ENCODE measurements at places on chromosomes 3 and 15.

DNA sequence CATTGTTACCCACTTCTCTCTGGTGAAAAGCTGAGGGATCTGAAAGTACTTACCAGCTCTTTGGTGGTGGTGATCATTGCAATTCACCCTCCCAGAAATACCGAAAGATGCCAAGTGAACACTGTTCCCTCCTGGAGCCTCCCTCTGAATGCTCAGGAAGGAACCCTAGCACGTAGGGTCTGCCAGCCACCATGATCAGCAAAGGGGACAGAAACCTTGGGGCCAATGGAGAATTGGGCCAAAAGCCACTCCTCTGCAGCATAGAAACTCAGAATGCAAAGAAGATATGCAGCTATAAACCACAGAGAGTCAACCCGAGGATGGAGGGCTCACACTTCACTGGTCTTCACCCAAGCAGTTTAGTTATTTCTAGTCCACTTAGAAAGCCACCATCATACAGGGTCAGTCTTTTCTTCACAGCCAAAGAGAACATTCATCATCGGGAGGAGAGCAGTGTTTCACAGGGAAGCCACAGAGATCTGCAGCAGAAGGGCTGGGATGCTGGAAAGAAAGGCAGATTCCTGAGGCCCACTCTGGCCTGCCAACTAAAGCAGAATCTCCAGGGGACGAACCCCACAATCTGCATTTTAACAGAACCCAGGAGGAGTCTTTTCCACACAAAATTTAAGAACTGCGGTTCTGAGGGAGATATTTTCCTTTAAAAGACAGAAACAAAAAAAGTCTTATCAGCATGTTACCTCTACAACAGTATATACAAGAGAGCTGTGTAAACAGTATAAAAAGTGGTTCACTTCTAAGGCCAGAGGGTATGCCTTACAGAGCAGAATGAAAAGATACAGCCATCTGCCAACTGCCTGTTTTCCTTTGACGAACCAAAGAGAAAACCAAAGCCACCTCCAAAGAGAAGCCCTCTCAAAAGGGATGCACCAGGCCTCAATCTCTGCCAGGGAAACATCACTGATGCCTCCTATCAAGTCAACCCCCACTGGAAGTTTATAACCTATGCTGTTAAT is 11.3 kb downstream of the TBC1D2B start:
- no peak for DNase-seq

DNA sequence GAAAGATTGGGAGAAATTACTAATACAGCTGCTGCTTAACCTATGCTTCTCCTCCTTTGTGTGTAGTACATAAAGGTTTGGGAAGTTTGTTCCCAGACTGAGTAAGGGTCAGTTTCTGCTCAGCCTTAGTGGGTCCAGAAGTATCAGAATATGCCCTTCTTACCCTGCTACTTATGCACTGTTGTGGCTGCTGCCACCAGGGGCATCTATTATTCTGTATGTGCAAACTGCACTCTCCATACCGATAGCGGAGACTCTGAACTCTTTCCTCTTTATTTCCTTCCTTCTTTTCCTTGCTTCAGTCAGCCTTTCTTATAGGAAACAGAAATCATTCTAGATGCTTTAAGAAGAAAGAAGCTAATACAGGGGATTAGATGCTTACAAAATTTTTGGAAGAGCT is 4.0 kb downstream of the NEDD4 start:
- DNase-seq: no peak

DNA sequence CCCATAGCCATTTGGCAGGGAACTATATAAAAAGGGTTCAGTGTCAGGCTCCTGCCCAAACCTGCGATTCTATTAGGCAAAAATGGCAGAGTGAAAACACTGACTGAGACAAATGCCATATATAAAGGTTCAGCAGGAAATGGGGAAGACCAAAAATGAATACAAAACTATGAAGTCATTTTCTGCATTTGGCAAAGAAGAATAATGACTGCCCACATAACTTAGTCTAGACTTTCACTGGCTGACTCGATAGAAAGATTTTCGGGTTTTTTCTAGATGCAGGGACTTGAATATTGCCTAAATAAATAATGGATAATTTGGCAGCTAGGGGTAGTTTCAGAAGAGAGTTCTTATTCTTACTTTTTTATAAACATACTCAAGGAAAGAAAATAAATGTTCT is 178.0 kb downstream of the TPRG1 start:
- no peak for DNase-seq

DNA sequence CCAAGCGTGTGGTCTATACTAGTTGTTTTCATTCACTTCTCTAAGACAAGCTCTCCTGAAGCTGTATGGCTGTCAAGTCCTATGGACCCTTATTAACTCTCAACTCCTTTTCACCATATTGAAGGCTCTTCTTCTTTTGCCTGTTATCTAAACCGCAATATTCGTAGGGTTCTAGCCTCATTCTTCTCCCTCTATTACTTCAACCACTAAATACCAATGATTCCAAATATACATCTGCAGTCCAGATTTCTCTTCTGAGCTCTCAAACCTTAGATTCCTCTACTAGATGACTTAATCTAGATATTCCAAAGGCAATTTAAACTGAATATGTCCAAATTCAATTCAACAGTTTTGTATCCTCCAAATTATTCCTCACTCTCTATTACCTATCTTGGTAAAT is 24.6 kb downstream of the AQR start:
- no peak for DNase-seq

- no peak for DNase-seq
Measured at GRCh38 chr15:57881361-57881760, 174.8 kb downstream of the POLR2M start.

DNA sequence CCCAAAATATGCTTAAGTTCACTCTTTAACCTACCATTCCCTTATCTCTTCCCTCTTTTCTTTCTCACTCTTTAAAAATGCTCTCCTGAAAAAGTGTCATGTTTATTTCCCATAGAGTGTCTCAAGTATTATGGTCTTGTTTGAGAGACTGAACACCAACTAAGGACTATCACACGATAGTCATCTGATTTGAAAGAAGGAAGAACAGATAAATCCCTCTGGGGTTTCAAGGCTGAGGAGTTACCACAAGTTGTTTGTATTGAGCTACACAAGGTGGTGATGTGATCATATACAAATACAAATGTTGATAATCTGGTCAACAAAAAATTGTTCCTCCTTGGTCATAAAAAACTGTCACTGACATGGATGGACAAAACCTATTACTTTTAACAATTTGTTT is 13.8 kb downstream of the MEIS2 start:
- DNase-seq: no peak

DNA sequence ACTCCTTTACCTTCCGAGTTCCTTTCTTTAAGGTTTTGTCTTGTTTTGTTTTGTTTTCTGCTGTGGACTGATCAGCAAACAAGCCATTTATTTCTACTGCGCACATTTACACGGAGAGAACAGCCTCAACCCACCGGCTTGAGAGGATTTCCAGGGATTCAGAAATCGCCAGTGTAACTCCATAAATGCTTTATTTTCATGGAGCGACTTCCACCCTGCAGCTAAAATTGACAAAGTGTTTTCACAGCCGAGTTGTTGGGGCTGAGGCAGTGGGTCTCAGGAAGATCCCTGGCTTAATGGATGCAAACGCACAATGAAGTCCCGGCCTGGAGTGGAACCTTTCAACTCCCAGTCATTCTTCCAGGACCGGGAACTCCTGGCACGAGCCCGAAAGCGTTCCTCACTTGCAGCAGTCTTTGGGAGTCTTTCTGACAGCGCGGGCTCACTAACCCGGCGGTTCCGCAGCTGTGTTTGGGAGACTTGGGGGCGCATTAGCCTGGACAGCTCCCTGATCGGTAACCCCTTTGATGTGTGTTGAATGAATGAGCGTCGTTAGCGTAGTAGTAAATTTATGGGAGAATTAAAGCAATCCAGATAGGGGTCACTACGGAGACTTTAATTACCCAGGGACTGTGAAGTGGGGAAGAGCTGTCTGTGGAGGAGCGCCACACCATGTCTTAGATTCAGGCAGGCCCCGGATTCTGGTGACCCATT is 785 bp upstream of the MYRIP start:
- no peak for DNase-seq

GRCh38 chr15:85463276-85463892 is 83.0 kb downstream of the AKAP13 start:
- no peak for DNase-seq

DNA sequence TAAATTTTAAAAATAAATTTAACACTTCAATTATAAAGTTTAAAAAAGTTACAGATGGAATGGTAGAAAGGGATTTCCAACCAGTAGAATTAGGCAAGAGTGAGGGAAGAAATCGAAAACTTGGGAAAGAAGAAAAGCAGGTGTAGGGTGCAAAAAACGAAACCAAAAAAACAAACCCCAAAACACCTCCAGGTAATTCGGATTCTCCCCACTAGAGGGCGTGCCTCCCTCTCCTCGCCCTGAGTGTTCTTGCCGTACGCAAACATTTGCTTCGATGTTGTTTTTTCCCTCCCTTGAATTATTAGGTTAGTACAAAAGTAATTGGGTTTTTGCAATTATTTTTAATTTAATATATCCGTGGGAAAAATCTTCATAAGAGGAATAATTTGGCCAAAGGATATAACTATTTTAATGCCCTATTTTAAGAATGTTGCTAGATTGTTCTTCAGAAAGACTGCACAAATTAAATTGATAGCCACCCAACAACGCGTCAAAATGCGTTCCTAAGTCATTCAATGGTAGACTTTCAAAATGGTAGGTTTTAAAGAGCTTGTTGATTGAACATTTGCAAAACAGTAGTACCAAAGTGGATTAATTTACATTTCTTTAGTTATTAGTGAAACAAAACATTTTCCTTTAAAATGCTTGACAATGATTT is 63.7 kb downstream of the SLC30A4 start:
- peak; percentile 80 for DNase-seq

GRCh38 chr3:145290010-145290409 is 871.0 kb downstream of the PLOD2 start:
- no peak for DNase-seq

- DNase-seq: no peak
Measured at GRCh38 chr3:151282921-151283320, 4.6 kb upstream of the P2RY14 start.

DNA sequence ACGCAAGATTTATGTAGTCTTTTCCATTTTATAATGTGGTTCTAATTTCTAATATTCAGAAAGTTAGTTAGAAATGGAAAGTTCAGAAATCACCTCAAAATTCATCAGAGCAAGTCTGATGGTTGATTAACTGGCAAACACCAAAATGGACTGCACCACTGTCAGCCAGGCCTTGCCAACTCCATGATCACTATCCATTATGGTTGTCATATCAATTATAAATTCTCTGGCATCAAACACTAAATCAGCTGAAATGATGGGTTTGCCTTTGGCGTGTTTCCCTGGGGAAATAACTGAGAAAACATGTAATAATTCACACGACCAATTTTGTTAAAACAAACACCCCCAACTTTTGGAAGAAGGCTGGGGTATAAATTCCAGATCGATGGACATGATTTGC is 219.4 kb downstream of the CDIN1 start:
- DNase-seq: no peak

GRCh38 chr3:168091302-168091858 is 4.3 kb downstream of the GOLIM4 start:
- no peak for DNase-seq

GRCh38 chr3:170418422-170419398 is at the start of gene CLDN11:
CLDN11 (plus strand) TSS chr3:170418868; CDS start chr3:170419067, 199 bp downstream.
- no peak for DNase-seq

DNA sequence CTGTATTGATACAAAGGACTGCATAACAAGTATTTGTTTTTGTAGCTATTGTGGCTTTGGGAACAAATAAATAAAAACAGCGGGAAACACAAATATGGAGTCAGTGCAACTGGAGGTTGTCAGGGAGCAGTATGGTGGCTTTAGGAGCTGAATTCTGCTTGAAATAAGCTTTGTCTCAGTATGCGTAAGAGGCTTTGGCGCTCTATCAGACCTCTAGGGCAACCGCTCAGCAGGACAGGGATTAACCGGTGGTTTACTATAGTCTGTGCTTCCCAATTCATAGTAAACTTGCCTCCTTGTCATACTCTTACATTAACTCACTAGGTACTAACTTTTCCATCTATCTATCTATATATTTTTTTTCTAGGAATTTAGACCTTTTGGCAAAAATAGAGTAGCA is 104.6 kb downstream of the ZIC1 start:
- DNase-seq: no peak

GRCh38 chr3:156174229-156174847 is 54.0 kb downstream of the KCNAB1 start:
- DNase-seq: no peak

DNA sequence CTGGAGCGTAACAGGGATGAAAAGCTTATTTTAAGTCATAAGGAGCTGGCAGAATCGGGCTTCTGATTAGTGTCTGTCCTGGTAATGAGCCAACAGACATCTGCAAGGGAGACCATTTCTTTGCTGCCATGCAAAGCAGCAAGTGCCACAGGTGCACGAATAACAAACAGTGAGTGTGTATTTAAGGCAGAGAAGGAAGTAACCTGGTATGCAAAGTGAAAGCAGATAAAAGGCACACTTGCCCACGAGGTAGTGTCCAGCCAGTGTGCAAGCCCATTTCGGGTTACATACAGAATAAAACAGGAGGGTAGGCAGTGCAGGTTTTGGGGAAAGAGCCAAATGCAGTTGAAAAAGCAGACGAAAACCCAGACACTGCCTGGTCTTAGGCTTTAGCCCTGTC is 1153.7 kb downstream of the SI start:
- DNase-seq: no peak

DNA sequence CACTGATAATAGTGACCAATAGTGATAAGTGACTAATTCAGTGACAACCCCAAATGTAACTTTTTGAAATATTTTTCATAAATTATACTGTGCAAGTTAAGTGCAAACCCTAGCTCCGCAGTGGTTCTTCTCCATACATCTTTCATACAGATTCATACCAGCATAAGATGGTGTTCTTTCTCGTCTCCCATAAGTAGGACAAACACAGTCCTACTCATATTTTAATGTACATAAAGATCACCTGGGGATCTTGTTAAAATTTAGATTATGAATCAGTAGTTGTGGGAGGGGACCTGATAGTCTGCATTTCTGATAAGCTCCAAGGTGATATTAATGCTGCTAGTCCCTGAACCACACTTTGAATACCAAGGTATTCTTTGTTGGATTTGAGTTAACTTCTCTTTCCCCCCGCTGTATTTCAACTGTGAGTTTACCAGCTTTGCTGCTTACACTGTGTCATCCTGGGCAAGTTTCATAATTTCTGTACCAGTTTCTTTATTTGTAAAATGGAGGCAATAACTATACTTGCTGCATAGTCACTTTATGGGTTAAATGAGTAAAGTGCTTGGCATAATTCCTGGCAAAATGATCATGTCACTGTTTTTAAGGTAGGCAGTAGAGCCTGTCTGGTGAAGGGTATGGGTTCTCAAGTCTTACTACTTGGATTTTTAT is 34.7 kb upstream of the C3orf38 start:
- DNase-seq: no peak

- no peak for DNase-seq
Measured at GRCh38 chr15:58288592-58288991, 143.2 kb upstream of the LIPC start.

DNA sequence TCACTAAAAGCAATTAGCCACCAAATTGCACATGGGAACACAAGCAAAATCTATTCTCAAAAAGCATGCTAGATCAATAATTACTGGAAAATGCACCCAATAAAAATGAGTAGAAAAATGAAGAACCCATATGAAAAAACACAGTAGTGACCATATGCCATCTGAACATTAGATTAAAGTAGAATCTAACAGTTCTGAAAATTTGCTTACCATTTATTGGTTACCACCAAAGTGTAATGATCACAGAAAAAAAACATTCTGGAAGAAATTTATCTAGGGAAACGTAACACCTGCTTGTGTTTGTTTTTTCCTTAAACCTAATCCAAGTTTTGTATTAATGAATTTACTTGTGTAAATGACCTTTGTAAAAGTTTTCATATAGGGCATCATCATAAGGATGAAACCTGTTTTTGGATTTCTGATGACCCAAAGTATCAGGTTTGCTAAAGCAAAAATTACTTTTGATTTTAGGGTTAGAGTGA is 37.6 kb upstream of the AADAC start:
- no peak for DNase-seq

GRCh38 chr3:151434151-151434890 is 26.5 kb downstream of the IGSF10 start:
- no peak for DNase-seq

Data from T-helper 1 cell (primary cell).